ENCODE measurements at places on chromosomes 3 and 15.

GRCh38 chr3:65875393-65876027, 163.2 kb downstream of the MAGI1 start:
- no peak for DNase-seq

DNA sequence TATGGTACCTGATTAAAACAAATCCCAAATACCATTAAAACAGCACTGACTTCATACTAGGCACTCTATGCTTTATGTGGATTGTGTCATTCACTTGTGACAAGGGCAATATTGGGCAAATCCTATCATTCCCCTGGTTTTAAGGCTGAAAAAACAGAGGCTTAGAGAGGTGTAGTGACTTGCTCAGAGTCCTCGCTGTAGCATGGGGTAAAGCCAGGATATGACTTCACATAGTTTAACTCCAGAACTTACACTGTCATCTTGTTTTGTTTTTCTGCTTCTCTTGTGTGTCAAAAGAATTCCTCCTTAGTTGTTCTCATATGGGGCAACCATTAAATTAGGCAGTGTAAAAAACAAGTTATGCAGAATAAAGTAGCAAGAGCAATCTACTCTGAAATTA, 40.3 kb upstream of the ICE2 start:
- DNase-seq: no peak

DNA sequence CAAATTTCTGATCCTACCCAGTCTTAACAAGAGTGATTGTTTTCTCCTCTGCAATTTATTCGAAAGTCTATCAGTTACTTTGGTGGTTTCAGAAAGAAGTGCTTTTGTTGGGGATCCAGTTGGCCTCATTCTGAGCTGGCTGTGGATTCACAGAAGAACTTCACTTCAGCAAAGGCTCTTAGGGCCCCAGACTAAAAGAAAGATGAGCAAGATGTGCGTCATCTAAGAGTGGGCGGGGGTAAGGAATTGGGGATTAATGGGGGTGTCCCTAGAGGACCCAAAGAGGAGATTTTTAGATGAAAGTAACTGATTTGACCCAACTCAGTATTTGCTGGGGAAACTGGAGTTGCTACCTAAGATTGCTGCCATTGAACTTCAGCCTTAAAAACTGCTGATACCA, 63.9 kb upstream of the TSEN2 start:
- DNase-seq: no peak

DNA sequence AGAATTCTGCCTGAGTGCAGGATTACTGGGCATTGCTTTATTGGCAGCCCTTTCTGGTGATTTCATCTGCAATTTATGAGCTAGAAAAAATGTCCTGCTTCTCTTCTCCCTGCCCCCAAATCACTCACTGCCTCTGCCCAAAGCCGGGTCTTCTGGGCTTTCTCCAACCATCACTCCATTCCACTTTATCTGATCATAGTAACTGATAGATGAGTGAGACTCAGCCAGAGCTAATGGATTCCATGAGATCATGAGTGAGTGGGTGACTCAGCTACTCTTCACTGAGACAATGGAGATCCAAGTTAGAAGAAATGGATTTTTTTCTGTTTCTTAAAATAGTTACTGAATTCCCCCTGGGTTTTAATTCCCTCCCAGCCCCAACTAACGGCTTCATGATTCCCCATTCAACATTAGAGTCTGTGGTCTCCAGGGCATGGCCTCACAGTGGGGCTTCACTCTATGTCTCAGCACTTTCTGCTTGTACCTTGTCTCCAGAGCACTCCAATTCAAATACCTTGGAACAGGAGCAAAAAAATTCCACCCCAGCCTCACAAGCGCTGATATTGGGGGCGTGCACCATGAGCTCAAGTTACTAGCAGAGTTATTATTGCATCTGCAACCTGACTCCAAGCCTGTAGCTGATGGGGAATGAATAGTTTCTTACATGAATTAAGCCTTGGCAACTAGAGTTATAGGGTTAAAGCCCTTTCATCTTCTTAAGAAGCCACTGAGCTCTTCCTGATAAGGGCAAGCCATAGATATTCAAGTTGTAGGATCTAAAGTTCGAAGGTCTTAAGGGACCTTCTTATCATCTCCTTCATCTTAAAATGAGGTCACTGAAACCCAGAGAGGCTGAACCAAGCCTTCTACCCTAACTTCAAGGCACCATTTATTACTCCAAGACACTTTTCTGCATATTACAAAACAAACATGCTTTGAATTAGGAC, 85.9 kb downstream of the AGBL1 start:
- DNase-seq: no peak

GRCh38 chr3:129628169-129628522, 21.7 kb upstream of the PLXND1 start:
- no peak for DNase-seq

- no peak for DNase-seq
Observed at GRCh38 chr3:173725507-173725906, 328.0 kb downstream of the NLGN1 start.

- DNase-seq: no peak
Observed at GRCh38 chr3:159751146-159751545, 237.5 kb upstream of the IL12A start.

- no peak for DNase-seq
Observed at GRCh38 chr3:152243301-152243711, 25.4 kb upstream of the MBNL1 start.

DNA sequence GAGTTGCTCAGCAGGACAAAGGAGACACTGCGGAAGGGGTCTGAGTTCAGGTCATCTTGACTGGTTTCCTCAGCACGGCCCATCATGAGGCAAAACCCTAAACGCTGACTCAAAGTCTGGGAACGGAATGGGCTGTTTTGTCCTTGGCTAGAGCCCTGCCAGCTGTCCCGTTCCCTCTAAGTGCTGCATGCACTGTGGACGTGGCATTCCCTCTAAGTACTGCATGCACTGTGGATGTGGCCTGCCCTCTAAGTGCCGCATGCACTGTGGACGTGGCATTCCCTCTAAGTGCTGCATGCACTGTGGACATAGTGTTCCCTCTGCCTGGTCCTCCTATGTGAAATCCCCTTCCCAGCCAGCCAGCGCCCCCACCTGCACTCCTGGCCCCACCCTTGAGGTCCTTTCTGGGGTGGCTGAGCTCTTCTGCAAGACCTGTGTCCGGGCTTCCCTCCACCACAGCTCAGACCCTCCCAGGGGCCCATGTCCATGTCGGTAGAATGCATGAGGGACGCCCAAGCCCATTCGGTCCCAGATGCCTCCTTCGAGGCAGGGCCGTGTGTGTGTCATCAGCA, 36.7 kb downstream of the TM2D3 start:
- no peak for DNase-seq

Data from sigmoid colon (tissue), 7 donors.